ENCODE measurements at places on chromosomes 7 and 10.

DNA sequence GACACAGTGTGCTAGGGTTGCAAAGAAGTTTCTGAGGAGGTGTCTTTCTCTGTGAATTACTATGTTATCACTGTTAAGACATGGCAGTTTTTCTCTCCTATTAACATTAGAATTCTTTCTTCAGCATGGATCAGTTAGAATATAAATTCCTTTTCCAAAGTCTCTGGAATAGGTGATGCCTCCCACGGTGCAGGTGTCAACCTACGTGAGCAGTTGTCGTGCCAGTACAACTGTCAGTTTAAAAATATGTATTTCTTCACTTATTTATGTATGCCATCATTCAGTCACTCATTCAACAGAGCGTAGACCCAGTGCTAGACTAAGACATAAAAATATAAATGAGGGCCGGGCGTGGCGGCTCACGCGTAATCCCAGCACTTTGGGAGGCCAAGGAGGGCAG, 83.5 kb downstream of the TACC2 start:
- no peak for DNase-seq

DNA sequence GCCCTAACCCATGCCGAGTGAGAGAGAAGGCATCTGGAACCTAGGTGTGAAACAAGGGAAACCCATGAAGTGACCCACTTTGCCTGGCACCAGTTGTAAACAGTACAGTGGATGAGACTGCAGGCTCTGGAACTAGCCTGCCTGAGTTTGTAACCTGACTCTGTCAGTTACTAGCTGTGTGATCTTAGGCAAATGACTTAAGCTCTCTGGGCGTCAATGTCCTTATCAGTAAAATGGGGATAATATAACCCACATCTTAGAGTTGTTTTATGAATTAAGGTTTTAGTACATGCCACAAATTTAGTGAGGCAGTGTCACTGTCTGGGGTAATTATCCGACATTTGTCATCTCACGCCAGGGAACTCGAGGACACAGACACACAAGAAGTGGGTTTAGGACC, 82.9 kb upstream of the AGK start:
- DNase-seq = no peak

DNA sequence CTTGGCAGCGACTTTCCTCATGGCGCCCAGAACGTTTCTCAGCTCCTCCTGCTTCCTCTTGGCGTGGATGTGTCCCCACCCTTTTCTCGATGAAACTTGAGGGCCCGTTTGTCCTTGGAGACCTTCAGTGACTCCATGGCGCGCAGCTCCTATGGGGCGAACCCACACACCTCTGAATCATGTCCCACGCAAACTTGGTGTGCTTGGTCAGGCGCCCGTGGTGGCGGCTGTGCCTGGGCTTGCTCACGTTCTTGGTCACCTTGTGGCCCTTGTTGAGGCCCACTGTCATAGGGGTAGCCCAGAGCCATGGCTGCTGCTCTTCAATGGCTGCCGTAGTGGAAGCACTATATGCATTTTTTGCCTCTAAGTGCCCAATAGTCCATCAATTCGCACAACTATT, 117.5 kb upstream of the FOXP2 start:
- no peak for DNase-seq

- no peak for DNase-seq
These were observed 204.6 kb upstream of the INHBA start for GRCh38 chr7:41907444-41907843.

DNA sequence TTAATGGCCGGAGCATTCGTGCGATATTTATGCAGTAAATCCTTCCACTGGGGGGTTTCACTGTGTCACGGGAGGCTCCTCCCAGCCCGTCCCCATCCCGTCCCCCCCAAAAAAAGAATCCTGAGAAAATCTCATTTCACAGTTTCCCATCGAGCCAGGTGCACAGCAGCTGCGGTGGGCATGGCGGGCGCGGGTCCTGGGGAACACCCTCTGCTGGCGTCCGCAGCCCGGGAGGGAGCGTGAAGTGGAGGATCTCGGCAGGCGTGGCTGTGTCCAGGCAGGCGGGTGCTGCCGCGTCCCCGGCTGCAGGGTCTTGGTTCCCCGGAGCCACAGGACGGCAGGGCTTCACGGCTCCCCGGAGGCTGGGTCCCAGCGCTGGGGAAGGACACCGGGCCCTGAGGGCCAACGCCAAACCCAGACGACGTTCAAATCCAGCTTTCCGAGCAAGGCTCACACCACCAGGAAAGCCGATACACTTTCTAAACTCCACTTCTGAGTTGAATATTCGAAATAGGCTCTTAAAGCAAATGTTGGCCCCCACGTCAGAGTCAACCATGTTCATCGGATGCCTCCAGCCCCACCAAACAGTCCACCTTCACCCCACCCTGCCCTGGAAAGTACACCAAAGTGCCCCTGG, 55.7 kb downstream of the PDGFA start:
- DNase-seq = no peak

DNA sequence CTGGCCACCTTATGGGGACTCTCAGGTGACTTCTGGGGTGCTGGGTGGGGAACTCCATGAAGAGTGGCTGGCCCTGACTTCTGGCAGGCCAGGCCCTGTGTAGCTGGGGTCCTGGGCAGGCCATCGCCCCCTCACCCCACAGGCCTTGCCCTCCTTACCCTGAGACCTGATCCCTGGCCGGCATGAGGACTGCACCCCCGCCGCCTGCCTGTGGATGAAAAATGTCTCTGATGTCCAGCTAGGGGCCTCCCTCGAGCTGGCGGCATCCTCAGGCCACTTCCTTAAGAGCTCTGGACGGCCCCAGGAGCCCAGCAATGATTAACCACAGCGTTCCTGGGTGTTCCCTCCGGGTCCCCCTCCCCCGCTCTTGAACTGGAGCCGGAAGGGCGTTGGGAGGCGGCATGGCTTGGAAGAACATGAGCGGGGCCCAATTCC, 31.8 kb upstream of the SHH start:
- no peak for DNase-seq

DNA sequence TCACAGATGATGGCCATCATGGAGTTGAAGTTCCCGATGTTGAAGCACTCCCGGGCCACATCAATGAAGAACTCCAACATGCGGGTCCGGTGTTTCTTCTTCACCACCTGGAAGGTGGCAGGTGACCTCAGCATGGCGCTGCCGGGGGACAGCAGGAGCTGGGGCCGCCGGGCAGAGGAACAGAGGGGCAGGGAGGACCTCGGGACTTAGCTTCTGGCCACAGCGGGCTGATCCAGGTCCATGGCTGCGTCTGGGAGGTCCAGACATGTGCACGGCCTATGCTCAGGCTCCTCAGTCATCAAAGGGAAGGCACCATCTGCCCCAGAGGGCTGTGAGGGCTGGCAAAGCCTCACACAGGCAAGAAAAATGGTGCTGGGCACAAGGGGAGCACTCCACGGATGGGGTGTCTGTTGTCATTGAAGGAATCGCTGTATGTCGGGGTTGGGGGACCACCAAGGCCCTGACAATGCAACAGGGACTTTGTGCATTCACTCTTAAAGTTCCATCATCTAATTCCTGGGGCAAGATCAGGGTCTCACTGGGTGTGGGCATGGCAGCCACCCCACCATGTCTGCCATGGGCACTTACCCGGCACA, 60.9 kb downstream of the CSGALNACT2 start:
- DNase-seq = no peak

- peak; percentile 69 for DNase-seq
These were observed 169.4 kb downstream of the ARHGAP12 start for GRCh38 chr10:31759124-31759798.

DNA sequence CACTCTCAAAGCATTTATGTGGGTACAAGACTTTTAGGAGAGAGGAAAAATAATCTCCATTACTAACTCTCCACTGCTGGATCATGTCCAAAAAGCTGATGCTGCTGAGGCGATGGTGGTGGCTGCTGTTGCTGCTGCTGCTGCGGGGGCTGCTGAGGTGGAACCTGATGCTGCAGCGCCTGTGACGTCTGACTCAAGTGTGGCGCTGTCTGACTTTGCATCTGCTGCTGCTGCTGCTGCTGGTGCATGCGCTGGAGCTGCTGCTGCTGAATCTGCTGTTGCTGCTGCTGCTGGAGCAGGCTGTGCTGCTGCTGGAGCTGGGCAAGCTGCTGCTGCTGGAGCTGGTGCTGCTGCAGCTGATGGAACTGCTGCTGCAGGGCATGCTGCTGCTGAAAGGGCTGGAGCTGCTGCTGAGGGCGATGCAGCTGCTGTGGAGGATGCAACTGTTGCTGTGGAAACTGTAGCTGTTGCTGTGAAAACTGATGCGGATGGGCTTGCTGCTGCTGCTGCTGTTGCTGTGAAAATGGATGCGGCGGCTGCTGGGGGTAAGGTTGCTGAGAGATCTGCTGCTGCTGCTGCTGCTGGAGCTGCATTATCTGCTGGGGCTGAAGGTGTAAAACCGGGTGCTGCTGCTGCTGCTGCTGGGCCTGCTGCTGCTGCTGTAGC, 34.5 kb downstream of the PAXIP1 start:
- no peak for DNase-seq

GRCh38 chr7:100720671-100721504, 620 bp downstream of the EPO start:
- DNase-seq = no peak

DNA sequence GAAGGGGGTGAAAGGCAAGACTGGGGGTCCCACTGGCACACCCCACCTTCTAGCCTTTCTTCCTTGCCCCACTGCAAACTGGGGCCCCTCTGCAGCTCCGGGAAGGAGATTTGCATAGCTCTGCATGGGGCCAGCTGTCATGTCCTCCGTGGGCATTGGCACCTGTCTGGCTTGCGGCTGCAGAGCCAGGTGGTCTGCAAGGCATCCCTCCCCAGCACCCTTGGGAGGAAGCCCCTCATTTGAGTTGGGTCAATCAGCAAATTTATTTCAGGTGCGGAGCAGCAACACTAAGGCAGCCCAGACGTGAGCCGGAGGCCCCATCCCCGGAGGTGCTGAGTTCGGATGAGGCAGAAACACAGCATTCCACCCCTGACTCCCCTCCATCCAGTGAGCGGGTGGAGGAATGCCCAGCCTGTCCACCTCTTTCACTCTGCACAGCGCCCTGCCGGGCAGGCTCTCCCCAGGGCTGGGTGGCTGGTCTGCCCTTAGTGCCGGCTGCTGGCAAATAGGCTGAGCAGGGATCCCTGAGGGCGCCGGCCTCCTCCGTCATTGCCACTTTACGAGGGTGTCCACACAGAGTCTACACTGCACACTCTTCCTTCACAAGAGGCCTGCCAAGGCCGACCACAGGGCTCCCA, 143.2 kb downstream of the TCERG1L start:
- no peak for DNase-seq

DNA sequence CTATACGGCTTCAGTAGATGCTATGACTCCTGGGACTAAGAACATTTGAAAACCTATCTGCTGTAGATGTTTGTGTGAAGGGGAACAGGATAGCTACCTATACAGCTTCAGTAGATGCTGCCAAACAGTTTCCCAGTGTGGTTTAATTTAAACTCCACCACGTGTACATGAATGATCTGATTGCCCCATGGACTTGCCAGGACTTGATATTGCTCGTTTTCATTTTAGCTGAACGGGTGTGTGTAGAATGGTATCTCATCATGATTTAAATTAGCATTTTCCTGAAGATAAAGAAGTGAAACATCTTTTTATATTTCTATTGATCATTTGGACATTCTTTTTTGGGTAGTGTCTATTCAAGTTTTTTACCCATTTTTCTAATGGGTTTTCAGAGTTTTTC, 77.8 kb upstream of the PIP4K2A start:
- DNase-seq = no peak

GRCh38 chr10:116274064-116274904, 1.3 kb upstream of the GFRA1 start:
- DNase-seq = no peak

- DNase-seq = no peak
These were observed 1010.7 kb downstream of the LRMDA start for GRCh38 chr10:76442113-76442512.

GRCh38 chr10:71216363-71216695, 4.0 kb downstream of the UNC5B start:
- no peak for DNase-seq

DNA sequence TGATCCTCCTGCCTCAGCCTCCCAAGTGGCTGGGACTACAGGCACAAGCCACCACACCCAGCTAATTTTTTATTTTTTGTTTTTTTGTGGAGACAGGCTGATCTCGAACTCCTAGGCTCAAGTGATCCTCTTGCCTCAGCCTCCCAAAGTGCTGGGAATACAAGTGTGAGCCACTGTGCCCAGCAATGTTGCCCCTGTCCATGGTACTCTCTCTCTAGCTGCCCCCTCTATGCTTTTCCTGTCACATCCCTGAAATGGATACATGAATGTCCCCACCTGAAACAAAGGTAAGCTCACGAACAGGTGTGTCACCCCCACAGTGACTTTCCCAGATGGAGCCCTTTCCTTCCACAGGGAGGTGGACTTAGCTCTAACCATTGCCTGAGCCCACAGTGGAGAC, 141.1 kb upstream of the MGMT start:
- DNase-seq = no peak

GRCh38 chr10:107139237-107139636, 25.3 kb downstream of the SORCS1 start:
- no peak for DNase-seq

DNA sequence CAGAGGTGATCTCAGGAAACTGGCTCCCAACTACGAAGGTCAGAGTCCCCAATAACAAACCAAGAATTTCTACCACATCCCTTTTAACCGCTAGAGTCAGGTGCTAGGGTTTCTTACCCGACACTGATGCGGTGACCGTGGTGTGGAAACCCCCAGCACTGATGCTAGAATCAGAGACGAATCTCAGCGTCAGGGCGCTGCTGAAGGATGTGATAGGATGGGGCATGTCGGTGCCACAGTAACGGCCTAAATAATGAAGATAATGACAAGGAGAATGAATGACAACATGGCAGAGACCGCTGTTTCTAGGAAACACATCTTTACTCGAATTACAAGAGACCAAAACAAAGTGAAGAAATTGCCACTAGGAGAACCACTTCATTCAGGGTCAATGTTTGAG, 131.1 kb upstream of the RSU1 start:
- peak; percentile 18 for DNase-seq

- no peak for DNase-seq
These were observed 76.4 kb upstream of the LRRC17 start for GRCh38 chr7:102836191-102836919.
